Stimulated activated CD8-positive, alpha-beta memory T cell treated with anti-CD3 and anti-CD28 coated beads, Interleukin-15, amount 100 ng/mL, for 24 hours (primary cell): ENCODE measurements at places on chromosomes 5 and 9.

GRCh38 chr5:92019376-92019990, 636.4 kb upstream of the ARRDC3 start:
- DNase-seq: no peak

- no peak for DNase-seq
These were observed 92.8 kb downstream of the CAMSAP1 start for GRCh38 chr9:135814421-135815095.

DNA sequence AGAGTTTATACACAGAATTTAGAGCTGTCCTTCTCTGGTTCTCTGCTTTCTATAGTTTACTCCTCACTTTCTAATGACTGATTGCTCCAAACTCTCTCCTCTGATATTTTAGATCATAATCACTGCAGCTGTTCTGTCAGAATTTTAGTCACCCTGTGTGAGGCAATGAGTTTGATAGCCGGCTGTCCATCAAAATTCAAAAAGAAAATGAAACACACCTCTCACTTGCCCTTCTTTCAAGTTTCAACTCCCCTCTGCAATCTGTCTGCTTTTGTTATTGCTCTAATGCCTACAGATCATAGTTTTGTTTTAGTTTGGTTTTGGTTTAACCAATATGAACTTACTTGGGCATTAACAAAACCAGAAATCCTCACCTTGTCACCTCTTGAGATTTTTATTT, 23.3 kb upstream of the ABLIM3 start:
- DNase-seq: no peak

- DNase-seq: no peak
These were observed 180.6 kb downstream of the PLK2 start for GRCh38 chr5:58279259-58279658.

DNA sequence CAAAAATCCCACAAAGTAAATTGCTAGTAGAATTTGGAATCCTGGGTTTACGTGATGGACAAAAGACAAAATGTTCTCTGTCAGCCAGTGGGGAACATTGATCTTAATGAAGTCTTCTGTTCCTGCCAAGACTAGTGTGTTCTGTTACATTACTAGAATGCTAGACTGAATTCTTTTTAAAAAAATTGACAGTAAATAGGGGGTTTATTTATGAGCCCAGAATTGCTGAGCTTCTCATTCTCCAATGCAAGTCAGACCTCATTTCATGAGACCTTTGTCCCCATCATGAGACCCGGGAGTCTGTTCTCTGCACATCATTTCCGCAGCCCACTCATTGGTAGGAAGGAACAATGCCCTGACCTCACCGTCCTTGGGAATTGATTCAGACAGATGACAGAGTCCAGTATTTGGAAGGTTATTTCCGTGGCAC, 173.8 kb upstream of the OTULINL start:
- DNase-seq: no peak

DNA sequence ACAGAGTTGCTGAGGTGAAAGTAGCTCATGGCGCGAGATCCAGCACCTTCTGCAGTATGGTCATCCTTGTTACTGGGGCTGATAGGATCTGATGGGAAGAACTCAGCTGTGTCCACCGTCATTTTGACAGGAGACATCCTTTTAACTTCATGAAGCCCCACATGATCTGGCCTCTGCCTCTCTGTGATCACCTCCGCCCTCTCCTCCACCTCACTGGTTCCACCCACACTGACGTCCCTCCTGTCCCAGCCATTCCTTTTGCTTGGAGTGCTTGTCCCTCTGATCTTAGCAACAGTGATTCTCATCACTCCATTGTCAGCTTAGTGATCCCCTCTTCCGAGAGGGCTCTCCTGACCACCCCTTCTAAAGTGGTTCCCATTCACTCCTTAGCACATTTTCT, 25.8 kb downstream of the NEUROG1 start:
- DNase-seq: no peak

DNA sequence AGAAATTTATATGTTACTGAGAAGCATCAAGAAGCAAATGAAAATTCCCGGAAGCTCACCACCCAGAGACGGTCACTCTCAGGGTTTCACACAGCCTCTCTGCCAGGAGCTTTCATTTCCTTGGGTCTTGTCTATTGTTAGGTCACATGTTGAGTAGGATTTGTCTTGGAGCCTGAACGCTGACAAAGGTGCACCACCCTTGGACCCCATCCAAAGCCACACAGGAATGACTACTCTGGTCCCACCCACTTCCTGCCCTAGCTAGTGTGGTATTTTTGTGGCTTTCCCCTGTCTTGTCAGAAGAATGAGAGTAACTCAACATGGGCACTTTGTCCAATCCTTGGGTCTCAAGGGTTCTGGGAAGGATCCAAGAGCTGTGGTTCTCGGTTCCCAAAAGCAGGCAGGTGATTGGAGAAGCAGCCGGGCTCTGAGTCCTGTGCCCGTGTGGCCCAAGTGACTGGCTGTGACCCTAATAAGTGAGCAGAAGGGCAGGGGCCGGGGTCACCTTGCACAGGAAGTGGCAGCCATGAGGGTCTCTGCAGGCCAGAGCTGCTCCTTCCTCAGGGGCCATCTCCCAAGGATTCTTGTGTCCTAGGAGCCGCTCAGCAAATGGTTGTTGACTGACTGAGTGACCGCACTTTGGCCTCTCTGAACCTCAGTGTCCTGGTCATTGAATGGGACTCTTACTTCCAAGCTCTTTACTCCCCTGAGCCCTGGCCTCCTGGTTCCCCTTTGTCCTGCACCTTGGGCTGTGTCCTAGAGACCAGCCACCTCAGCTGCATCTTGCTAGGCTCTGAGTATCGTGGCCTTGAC, 6.9 kb downstream of the FGD3 start:
- DNase-seq: no peak

- DNase-seq: no peak
These were observed 52.1 kb downstream of the TSSK1B start for GRCh38 chr5:113382731-113383130.

- DNase-seq: no peak
These were observed 314.4 kb downstream of the GADD45G start for GRCh38 chr9:89919171-89919681.

DNA sequence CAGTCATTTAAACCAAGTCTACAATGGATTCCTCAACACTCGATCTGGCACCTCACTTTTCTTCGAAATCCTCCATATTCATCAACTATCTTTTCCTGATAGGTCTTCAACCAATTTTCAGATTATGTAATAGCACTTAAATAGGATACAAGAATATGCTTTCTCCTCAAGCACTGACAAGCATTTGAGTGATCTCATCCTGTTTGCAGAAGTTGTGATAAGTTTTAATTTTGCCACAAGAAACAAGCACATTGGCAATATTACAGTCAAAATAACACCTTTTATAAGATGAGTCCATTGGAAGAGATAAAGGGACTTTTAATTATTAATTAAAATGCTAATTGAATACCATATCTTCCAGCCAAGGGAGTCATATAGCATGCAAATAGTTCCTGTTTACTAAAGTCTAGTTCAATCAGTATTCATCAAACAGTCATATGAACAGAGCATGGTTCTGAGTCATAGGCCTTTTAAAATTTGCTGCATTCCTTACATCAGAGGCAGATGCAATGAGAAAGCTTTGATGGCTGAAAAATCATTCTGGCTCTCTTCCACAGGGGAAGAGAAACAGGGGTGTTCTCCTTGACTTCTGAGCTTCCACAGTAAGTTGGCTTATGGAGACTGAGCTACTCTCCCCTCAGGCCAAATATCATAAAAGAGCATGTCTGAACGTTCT, 32.7 kb upstream of the ZCCHC9 start:
- DNase-seq: no peak

GRCh38 chr5:137218896-137219295, 280.2 kb downstream of the SPOCK1 start:
- DNase-seq: no peak

DNA sequence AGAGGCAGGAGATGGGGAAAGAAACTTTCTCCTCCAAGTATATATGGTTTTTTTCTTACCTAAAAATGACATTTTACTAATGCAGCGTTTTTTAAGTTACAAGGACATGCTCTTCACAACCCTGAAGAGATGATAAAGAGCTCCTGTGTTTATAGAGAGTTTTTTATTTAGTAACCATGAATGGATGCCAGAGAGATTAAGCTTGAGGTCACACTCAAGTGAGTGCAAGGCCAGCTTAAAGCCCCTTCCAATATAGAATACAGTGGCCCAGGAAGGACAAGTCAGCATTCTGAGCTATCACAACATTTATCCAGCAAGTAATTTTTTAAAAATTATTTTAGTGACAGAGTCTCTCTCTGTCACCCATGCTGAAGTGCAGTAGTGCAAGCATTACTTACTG, 6.7 kb upstream of the HAVCR2 start:
- no peak for DNase-seq

GRCh38 chr5:132273631-132274030, 16.1 kb downstream of the PDLIM4 start:
- DNase-seq: no peak

GRCh38 chr5:142680605-142681259, 5.2 kb downstream of the FGF1 start:
- no peak for DNase-seq

- no peak for DNase-seq
These were observed 7.0 kb downstream of the STOM start for GRCh38 chr9:121362813-121363621.

DNA sequence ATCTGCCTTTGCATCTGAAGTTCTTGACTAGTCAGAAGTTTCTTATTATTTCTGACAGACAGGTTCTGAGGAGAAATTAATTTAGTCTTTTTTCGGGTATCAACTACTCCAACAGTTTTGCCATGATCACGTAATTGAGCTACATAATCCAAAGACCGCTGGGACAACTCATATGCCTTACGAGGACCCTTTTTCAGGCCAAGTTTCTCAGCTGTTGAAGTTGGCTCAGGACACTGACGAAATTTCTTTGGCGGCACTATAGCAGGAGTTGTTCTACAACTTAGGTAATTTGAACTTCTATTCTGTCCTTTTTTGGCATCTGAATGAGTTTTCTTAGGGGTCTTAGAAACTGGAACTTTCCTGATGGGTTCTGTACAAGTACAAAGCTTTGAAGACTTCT, 27.2 kb downstream of the SETX start:
- DNase-seq: no peak

GRCh38 chr9:76067696-76068095, 177.2 kb downstream of the PCSK5 start:
- no peak for DNase-seq

DNA sequence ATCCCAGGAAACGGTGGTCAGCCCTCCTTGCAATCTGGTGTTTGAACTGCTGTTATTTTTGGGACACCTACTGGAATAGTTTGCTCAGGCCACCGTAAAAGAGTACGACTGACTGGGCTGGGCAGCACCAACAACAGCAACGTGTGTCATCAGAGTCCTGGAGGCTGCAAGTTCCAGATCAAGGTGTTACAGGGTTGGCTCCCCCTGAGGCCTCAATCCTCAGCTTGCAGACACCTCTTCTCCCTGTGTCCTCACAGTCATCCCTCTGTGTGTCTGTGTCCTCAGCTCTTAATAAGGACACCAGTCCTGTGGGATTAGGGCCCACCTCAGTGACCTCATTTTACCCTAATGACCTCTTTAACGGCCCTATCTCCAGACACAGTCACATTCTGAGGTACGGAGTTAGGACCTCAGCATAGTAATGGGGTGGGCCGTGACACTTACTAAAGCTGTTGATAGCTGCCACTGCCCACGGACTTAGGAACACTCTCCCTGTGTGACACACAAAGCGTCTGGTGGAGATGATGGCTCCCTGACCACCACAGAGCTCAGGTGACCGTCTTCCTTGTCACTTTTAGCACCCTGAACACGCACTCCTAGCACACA, 16.8 kb downstream of the GLT6D1 start:
- no peak for DNase-seq

DNA sequence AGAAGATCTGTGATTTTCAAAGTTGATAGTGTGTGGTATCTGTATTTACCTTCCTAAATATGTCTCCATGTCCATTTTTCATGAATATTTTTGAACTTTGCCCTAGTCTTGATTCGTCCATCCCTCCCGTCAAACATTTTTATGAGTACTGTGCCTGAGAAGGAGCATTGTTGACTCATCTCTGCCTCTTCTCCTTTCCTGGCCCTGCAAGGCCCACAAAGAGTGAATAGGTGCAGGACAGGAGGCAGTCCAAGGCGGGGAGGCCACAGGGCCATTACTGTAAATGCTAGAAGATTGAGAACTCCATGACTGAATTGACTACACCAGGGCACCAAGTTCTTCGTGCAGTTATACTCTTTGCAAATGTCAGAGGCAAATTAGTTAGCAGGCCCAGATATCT, 200.9 kb downstream of the ZSWIM6 start:
- DNase-seq: no peak

- DNase-seq: no peak
These were observed 16.8 kb downstream of the OTULIN start for GRCh38 chr5:14681236-14681752.

- no peak for DNase-seq
These were observed 51.1 kb downstream of the ABHD17B start for GRCh38 chr9:71859939-71860338.

DNA sequence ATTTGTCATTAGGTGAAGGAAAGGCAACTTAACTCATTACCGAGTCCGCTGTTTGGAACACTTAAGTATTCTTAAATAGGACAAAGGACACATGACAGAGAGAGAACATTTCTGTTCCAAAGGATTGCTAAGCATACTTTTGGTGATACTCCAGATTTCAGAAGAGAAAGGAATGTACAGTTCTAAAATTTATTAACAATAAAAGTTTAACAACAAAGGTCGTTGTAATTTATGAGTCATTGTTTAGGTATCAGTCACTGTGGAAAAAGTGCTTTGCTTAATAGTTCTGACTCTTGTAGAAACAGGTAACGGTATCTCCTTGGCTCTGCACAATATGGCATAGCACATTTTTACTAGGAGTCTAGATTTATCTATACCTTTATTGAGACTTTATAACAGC, 36.3 kb upstream of the PAM start:
- DNase-seq: no peak

DNA sequence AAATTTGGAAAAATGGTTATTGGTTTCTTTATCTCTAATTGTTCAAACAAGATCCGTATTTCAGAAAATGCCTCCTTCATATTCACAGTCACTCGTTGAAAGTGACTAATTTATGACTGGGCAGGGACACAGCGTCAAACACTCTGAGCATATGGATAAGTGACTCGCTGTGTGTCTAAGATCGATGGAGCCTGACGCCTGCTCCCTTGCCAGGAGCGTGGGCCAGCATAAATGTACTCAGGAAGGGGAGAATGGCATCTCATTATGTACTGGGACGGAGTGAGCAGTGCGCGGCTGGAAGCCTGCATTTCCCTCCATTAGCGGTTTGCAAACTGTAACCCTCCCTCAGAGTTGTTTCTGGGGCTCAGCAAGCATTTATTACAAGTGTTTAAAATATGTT, 79.8 kb upstream of the CAST start:
- no peak for DNase-seq

DNA sequence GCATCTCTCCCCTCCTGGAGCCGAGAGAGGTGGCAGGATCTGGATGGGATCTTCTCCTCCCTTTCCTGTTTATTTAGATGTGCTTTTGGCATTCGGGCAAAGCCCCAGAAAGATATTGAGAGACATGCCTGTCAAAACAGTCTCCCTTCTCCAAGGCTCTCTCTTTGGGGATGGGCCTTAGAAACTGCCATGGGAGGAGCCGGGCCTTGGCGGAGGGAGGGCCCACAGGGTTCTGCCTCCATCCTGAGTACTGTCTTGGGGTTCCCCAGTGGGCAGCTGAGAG, 41.9 kb downstream of the DAB2IP start:
- no peak for DNase-seq
